GM13976 (cell line): ENCODE measurements at places on chromosomes 2 and 18.

DNA sequence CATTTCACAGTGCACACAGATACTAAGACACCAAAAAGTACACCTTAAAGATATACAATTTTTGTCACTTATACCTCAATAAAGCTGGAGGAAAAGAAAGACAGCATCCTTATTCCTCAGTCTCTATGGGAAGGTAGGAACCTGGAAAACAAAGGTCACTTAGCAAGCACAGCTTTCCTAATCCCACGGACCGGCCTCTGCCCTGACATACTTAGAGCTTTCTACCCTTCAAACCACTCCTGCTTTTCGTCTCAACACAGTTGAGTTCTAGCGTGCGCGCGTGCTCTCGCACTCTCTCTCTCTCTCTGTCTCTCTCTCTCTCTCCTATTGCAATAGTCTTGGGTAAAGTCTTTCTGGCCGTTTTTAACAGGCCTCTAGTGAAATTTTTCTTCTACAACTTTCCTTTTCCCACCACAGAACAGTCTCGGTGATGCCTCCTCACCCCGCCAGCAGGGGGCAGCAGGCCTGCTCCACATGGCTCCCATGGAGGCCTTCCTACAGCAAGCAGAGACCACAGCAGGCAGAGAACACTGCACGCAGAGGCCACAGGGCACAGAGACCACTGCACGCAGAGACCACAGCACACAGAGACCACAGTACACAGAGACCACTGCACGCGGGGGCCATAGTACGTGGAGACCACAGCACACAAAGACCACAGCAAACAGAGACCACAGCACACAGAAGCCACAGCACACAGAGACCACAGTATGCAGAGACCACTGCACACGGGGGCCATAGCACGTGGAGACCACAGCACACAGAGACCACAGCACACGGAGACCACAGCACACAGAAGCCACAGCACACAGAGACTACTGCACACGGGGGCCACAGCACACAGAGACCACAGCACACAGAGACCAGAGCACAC, 106.9 kb downstream of the FBXO15 start:
- peak; percentile 75 for DNase-seq

GRCh38 chr2:66930339-66931220, 466.6 kb upstream of the ETAA1 start:
- DNase-seq = no peak

DNA sequence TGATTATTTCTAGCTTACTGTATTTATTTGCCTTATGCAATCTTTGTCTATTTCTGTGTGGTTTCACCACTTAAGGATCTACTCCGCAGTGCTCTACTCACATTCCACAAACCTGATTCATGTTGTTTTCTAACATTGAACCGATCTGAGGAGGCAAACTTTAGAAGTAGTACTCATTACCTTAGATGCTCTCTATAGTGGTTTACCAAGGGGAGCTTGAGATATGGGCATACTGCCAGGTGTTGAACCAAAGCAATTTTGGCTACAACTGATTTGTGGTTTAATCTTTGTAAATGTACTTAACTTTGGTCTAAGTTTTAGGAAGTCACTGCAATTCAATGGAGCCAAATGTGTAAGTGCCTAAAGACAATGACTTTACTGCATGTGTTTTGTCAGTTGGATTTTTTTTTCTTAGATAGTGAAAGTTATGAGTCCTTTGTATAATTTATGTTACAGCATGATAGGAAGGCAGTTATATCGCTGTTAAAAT, 50.1 kb downstream of the MAP2 start:
- no peak for DNase-seq

DNA sequence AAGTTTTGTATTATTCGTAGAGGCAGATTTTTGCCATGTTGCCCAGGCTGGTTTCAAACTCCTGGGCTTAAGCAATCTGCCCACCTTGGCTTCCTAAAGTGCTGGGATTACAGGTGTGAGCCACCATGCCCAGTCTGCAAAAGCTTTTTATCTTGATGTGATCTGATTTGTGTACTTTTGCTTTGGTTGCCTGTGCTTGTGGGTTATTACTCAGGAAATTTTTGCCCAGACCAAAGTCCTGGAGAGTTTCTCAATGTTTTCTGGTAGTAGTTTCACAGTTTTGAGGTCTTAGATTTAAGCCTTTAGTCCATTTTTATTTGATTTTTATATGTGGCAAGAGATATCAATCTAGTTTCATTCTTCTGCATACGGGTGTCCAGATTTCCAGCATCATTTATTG, 42.4 kb downstream of the SYT4 start:
- no peak for DNase-seq

DNA sequence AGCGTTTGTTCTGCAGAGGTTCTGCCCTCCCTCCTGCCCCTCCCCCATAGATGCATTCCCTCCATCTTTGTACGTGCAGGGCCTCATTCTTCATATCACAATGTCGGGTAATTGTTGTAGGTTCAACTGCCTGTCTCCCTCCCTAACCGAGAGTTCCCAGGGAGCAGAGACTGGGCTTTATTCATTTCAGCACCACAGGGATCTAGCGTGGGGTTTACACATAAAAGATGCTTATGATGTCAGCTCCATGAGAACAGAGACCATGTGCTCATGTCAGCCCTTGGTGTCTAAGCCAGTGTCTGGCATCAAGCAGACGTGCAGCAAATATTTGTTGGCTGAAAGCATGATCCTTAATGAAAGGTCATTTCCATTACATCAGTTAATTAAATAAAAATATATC, 298.9 kb upstream of the TRIB2 start:
- DNase-seq = no peak

- DNase-seq = no peak
Observed at GRCh38 chr18:7657937-7658336, 90.8 kb downstream of the PTPRM start.

DNA sequence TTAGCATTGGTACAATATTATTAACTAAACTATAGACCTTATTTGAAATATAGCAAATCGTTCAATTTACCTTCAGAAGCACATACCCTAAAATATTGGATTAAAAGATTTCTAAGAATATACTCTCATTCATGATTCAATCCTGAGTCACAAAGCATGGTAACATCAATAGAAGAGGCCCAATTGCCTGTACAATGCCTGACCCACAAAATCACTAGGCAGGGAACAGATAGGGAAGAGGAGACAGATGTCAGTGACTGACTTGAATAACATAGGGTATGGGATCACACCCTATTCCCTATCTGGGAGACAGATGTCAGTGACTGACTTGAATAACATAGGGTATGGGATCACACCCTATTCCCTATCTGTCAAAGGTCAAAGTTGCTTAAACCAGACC, 611.6 kb upstream of the VRK2 start:
- DNase-seq = no peak

DNA sequence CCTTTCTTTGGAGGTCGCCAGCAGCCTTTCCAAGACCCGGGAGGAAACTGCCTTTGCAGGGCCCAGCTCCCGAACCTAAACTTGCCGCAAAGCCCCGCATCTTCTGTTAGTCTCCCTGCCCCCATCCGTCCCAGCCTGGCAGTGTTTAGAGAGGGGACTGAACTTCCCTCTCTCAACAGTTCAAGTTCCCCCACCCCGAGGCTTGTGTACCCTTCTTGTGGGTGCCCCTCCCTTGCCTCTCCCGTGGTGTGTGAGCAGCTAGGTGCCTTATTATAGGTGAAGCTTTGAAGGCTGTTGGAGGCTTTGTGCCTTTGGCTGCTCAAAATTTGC, 1.4 kb downstream of the LBH start:
- DNase-seq = no peak

DNA sequence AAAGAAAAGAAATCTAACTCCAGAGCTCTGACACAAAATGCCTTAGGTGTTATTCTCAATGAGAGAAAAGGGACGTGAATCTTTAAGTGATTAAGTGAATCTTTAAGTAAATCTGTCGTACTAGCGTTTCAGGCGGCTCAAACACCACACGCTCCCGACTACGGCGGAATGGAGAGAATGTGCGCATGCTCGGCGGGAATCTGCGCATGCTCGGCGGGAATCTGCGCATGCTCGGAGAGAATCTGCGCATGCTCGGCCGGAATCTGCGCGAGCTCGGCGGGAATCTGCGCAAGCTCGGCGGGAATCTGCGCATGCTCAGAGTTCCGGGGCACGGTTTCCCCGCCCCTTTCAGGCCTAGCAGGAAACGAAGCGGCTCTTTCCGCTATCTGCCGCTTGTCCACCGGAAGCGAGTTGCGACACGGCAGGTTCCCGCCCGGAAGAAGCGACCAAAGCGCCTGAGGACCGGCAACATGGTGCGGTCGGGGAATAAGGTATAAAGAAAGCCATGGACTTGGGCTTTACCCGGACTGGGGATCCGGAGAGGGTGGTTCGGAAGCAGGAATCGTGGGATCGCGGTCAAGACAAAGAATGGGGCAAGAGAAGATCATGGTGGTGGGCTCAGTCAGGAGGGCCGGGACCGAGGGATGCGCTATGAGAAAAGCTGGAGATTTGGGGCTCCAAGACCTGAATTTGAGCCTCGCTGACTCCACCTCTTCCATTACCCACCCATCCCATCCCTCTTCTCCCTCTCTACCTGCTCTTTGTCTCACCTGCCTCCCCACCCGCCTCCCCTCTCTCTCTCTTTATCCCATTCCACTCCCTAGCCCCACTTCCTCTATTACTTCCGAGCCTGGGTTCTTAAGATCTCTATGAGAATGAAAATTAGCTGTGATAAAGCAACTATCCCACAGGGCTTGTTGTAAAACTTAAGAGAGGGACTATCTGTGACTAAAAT, at the start of gene XRCC5:
Gene XRCC5 (plus strand): TSS at position 382 of the 955 bp plus-strand sequence. CDS start 89 bp downstream, at position 471.
- DNase-seq = peak; percentile 92

DNA sequence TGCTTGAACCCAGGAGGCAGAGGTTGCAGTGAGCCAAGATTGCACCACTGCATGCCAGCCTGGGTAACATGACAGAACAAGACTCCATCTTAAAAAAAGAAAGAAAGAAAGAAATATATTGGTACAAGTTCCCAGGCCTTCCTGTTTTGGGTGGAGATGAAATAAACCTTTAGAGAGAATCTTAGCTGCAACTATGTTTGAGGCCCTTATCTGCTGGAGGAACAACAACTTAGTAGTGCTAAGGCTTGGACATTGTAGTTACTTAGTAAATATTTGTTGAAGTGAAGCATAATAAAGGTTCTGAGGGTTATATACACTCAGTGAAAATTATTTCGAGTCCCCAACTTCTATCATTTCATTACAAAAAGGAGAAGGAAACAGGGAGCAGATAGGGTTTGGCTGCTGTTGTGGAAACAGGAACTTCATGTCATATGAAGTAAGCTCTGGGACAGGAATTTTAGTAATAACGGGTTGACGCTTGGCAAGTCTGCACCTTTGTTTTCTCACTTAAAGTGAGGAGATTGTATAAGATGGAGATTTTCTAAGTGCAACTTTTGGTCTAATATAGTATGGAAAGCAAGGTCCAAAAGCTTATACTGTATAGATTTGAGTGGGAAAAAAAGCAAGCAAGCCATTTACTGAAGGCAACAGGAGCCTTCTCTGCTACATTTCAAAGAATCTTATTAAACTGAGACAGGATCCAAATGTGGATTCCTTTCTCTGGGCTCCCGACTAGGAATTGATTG, 40.0 kb upstream of the AGPS start:
- no peak for DNase-seq

GRCh38 chr2:60899892-60900249, 18.5 kb downstream of the REL start:
- no peak for DNase-seq

- DNase-seq = no peak
Observed at GRCh38 chr2:19993731-19994130, 3.8 kb upstream of the WDR35 start.
